ENCODE measurements at places on chromosomes 1 and 21.
A peak's percentile ranks its signal among the peaks of the same experiment; 100 is the strongest.

DNA sequence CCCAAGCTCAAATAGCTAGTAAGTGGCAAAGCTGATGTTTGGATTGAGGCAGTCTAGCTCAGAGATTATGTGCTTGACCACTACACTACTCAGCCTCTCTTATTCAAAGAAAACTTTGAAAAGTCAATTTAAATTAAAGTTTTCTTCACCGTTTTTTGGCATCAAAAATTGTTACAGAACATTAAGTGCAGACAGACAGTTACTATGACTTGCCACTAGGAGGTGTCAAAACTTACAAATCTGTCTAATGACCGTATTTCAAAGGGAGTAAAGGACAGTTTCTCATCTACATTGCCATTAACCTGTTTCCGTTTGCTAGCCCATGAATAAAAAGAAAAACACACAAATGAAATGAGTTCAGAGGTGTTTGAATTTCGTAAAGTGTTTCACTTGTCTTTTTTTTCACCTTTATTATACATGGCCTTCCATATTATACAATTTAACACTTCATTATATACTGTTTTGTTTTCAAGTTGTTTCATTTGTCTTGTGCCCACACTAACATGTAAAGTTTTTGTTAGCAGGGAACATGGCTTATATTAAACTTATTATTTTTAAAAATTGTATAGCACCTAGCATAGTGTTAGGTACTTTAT is 57.4 kb upstream of the MTF2 start:
- DNase-seq, result peak; percentile 43

- DNase-seq, result no peak
Measured at GRCh38 chr1:224563666-224564065, 52.5 kb upstream of the CNIH3 start.

DNA sequence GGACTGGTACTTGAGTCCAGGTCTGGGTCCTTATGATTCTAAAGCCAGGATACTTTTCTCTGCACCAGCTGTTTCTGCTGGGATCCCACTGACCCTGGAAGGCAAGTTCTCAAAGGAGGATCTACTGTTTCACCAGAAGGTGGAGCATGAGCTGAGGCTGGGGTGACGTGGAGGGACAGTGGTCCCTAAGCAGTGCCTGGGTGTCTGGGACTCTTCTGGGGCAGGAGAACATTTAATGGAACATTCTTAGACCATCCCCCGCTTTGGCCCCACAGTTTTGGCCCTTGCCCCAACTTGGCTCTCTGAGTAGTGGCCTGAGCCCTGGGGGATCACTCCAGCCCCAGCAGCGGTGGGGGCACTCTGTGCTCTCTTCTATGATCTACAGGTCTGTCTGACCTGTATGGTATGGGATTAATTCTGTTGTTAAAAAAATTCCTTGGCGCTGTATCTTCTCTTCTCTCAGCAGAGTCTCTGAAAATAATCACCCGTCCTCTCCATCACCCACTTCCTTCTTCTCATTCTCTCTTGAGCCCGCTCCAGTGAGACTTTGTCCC is 60.3 kb upstream of the CSF3R start:
- peak; percentile 5 for DNase-seq

- no peak for DNase-seq
Measured at GRCh38 chr1:234065794-234066447, 161.4 kb downstream of the SLC35F3 start.

DNA sequence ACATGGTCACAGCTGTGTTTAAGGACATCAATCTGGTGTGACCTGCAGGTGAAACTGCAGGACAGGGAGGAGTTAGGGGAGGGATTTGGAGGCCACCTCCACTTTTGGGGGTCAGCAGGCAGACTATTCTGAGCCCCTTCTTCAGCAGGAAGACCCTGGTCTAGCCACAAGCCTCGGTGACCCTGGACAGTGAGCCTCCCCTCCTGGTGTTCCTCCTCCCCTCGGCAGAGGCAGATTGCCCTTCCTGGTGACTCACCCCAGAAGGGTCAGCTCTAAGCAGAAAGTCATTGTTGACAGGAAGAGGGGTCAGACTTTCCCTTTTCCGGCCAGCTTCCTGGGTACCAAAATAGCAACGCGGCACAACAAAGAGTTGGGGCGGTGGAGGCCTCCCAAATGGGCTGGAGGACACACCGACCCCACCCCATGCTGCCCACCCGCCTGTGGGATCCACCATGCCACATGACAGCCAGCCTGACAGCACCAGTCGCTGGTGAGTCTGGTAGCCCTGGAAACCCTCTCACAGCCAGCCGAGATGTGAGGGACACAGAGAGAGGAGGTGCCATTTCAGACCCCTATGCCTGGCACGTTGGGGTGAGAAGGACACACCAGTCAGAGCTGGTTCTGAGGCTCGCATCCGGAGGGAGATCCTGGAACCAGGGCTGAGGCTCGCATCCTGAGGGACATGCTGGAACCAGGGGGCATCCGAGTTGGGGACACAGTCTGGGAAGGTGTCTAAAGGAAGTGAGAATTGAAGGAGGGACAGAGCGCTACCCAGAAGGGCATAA is 14.7 kb upstream of the CSF1 start:
- DNase-seq, result no peak

DNA sequence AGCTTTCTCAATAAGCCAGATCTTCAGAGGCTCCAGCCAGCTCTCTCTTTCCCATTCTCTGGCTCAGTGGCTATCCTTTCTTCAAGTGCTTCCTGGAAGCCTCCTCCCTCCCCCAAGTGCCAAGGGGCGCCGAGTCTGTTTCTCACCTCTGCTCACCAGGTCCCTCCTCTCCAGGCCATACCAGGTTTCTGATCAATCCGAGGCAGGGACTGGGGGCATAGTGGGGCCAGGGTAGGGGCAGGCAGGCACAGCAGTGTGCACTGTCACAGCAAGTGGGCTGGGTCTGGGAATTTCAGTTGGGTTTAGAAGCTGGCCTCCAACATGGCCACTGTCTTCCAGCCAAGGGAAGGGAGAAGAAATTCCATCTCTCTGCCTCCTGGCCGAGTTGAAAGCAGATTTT is 56.5 kb downstream of the NAV1 start:
- DNase-seq, result no peak

GRCh38 chr1:229087339-229087738 is 183.6 kb upstream of the RAB4A start:
- no peak for DNase-seq

GRCh38 chr1:185316163-185317033 is 645 bp downstream of the IVNS1ABP start:
- peak; percentile 86 for DNase-seq

GRCh38 chr1:33012165-33012564 is 24.5 kb downstream of the AK2 start:
- no peak for DNase-seq

- no peak for DNase-seq
Measured at GRCh38 chr1:151325231-151325630, 2.0 kb downstream of the PI4KB start.

- peak; percentile 44 for DNase-seq
Measured at GRCh38 chr1:41461790-41462679, 22.4 kb downstream of the EDN2 start.

DNA sequence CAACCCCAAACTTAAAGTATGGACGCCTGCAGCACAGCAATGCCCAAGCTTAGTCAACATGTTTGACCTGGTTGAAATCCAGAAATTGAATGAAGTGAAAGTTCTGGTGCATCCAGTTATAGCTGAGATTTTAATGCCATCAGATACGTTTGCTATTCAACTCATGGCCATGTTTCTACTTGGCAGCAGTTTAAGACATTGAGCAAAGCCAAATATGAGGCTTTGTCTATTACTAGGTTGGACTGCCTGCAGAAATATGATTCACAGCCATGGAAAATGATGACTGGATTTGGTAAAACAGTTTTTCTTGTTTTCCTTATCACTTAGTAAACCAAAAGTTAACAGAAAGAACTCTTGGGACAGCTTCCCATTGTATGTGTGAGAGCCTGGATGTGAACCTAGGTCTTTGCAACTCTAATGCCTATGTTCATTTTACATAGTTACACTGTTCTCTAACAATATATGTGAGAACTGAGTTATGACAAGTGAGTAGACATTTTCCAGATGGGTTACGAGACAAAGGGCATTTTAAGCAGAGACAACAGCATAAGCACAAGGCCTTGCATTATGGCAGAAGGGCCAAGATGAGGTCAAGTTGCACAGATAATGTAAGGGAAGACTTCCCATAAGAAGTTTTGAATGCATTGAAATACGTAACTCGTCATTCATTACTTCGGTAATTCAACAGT is 32.4 kb upstream of the MYSM1 start:
- DNase-seq, result no peak

DNA sequence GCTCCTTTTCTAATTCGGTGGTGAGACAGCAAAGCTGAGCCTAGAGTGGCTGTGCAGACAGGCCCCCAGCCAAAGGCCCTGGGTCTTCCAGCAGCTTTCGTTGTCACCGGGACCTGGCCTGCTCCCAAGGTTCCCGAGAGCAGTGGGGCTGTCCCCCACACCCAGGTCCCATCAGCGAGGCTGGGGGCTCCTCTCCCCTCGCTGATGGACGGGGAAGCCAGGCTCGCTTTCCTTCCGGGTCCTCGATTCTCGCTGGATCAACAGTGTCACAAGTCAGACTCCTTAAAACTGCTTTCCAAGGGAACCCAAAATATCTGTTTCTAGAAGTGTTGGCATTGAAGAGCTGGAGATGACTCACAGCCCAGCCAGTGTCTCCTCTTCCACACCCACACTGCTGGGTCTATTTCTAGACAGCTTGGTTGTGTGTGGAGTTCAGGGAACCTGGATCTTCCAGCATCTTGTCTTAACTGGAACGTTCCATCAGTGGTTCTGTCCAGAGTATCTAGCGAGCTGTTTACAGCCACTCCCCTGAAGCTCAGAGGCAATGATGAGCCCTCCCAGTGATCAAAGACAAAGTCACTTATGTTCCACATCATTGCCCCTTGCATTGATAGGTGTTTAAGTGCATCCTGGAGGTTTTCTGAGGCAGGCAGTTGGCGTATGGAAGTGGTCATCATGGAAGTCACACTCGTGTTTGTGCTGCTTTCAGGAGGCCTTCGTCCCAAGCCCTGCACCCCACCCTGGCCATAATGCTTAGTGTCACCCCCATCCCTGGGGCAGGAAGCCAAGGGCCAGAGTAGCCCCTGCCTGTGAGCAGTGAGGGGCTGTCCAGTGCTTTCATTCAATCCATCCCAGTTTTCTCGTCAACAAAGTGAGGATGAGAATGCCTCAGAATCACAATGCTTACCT is 35.2 kb downstream of the RRP1 start:
- no peak for DNase-seq

DNA sequence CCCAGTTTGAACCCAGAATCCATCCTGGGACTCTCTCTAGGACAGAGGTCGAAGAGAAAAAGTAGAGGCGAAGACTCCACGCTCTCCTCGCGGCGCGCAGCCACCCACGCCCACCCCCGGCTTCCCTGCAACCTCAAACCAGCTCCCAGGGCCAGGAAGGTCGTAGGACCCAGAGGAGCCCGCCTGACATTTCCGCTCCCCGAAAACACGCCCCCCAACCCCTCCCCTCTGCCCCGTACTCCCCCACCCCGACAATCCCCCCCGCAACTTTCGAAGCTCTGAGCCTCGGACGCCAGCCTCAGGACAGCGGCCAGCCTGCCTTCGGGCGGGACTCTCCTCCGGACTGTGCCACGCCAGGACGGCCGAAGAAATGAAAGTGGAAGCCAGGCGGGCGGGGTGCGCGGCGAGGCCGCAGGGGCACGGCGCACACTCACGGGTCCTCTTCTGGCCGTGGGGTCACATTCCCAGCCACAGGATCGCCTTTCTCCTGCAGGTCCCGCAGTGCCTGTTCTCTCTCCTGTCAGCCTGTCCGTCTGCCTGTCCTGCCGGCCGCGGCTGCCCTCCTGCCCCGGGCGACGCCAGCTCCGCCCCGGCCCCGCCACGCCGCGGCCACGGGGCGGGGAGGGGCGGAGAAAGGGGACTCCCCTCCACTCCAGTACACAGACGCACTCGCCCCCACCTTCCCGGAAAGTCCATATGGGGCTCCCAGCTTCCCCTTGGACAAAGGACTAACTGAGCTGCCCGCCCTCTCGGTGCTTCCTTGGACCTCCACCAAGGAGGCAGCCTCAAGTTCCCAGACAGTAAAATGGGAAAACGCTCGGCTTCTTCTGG is at the start of gene MOB3C:
TSS of gene MOB3C (minus strand) at position 535 of the 831 bp plus-strand sequence. CDS start 3,490 bp downstream, outside the sequence.
- DNase-seq, result peak; percentile 68

GRCh38 chr1:33683913-33684312 is 180.0 kb upstream of the HMGB4 start:
- no peak for DNase-seq

DNA sequence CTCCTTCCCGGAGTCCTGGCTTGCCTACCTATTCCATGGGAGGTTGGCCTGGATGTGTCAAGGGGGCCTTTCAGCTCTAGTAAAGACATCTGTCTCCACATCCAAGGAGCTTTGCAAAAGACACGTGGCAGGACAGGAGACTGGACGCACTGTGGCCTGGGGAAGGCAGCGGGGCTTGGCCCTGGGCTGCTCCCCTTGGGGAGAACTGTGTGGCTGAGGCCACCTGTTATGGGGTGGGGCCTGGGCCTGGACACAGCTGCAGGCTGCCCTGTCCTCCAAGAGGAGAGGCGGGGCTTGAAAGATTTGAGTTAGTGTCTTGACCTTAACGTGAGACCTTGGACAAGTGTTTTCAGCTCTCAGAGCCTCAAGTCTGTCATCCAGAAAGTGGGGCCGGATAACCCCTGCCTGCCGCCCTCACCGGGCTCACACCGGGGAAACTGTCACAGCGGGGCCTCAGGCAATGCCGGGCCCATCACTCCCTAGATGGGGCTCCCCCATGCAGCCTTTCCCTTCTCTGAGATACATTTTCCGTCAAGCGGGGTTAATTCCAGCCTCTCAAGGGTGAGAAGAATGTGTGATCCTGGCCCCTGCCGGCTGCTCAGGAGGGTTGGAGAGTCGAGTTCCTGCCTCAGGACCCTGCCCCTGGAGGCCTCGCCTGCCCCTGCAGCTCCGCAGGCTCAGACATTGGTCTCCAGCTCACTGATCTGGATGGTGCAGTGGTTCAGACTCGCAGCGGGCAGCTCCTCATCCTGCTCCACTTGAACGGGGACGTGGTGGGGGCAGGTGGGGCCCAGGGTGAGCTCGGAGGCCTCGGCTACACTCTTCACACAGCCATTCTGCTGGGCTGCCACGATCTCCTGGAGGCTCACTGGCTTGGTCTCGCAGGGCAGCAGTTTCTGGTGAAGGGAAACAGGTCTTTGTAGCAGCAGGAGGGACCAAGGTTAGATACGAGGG is 25.6 kb downstream of the PODN start:
- DNase-seq, result no peak

DNA sequence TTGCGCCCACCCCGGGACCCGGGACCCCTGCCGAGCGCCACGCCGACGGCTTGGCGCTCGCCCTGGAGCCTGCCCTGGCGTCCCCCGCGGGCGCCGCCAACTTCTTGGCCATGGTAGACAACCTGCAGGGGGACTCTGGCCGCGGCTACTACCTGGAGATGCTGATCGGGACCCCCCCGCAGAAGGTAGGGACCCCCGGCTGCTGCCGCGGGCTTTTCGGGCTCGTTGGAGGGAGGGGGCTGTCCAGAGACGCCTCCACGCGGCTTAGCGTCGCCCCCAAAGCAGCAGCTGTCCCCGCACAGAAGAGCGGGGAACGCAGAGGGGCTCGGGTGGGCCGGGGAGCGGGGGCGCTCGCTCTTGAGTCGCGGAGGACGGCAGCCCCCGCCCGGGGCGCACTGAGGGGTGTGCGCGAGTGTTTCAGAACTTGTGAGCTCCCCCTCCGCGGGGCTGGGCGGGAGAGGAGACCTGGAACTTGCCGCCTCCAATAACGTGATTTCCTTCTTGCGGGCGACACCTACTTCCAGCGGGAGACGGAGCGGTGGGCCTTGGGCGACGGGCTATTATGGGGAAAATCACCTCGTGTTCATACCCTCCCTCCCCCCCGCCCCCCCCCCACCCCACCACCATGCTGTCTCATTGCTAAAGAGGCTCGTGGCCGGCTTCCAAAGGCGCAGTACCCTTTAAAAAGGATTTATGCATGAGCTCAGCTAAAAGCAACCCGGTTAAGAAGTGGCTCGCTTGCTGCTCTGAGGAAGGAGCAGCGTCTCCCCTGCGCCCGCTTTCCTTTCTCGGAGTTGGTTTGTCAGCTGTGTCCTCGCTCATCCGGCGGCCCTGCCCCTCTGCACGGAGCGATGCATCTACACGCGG is 664 bp downstream of the BACE2 start:
- no peak for DNase-seq
